ENCODE measurements at places on chromosomes 2 and 18.
A peak's percentile ranks its signal among the peaks of the same experiment; 100 is the strongest.

DNA sequence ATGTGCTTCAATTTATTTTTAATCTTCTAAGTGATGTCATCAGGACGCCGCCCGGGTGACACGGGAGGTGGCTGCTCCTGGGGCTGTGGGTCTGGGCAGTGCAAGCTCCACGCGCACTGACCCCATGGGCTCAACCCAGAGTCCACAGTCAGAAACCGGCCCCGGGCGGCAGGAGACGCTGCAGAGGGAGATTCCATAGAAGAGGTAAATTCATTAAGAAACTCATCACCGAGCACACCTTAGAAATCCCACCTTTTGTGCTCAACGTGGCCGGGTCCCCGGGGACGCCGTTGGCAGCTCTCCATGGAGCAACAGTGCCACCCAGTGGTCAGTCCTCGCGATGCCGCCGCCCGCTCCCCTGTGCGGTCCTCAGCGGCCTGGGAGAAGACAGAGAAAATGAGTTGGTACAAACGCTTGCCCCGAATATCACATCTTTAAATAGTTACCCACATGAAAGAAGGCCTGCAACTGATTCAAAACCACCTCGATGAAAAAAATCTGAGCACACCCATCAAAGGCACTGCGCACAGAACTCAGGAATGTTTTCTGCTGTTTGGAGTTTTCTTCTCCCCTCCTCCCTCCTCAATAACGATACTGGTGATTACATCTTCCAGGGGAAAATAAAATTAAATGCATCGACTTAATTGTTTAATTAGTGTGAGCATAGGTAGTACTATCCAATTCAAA, 92.6 kb downstream of the CMPK2 start:
- DNase-seq = peak; percentile 88

GRCh38 chr2:39241588-39241987, 2.2 kb downstream of the CDKL4 start:
- no peak for DNase-seq

DNA sequence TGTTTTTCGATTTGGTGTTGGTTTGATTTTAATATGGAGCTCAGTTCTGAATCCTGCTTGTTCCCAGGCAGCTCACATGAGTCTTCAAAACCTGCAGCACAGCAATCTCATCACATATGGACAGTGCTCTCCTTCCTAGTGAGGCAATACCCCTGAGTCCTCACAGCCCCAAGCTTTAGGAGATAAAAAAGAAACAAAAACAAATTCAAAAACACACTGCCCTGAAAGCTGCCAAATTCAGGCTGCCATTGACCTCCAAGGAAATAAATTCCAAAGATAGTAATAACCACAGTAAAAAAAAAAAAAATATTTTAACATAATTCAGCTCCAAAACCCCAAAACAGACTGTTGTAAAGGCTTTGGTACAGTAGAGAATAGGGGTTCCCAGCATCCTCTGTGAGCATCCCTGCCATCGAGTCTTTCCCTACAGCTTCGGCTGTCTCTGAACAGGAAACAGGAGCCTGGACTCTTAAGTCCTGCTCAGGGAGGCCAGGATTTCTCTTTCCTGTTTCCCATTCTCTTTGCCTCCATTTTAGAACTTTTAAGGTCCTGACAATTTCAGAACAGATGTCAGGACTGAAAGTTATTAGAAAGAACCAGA, 14.7 kb upstream of the SP3 start:
- no peak for DNase-seq

DNA sequence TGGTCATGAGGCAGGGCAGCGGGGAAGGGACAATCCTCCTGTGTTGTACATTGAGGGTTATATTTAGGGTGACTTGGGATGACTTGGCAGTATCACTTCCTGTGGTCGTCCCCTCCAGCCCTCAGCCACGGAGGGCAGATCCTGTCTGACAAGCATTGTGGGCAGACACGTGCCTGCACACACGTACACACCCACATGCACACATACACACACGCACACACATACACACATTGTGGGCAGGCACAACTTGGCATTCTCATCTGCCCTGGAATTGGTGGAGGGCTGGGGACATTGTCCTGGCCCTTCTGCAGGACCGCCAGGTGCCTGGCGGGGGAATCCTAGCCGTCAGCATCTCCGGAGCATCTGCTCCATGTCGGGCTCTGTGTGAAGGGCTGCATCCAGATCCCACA, 47.6 kb downstream of the ODC1 start:
- DNase-seq = no peak

DNA sequence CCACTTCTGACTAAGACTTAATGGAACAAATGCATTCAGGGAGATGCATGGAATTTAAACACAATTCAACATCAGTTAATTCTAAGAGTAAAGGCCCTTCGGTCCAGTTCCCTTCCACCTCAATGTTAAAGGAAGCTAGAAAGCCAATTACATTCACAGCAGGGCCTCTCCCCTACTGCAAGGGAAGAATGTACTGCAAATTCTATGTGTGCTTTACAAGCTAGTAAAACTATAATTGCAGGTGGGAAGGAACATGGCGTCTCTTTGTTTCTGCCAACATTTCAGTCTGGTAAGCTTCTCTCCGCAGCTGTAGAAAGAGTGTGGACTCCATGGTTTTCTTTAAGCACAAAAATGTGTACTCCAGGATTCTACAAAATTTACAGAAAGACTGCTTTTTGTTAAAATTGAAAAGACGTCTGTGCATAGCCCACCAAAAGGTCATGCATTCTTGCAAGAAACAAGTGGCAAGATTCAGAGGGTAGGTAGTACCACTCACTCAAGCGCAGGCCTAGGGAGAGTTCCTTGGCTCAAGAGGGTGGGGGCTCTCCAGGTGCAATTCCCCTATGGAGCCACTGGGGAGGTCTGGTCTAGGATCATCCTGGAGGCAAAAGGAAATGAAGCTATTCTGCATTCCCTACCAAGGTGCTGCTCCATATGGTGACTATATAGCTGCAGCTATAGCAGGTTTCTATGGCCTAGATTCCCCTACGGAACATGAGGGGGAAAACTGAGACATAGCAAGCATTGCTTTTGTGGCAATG, 127.0 kb upstream of the FZD5 start:
- no peak for DNase-seq

- DNase-seq = no peak
These were observed 67.8 kb downstream of the DIS3L2 start for GRCh38 chr2:232029346-232029745.

GRCh38 chr2:182368996-182369395, 57.8 kb downstream of the PDE1A start:
- no peak for DNase-seq
